NCI-H1436 (cell line): ENCODE measurements at places on chromosomes 4 and X.
A peak's percentile ranks its signal among the peaks of the same experiment; 100 is the strongest.

- DNase-seq = no peak
These were observed 1.3 kb downstream of the ASB12 start for GRCh38 chrX:64229154-64229553.

DNA sequence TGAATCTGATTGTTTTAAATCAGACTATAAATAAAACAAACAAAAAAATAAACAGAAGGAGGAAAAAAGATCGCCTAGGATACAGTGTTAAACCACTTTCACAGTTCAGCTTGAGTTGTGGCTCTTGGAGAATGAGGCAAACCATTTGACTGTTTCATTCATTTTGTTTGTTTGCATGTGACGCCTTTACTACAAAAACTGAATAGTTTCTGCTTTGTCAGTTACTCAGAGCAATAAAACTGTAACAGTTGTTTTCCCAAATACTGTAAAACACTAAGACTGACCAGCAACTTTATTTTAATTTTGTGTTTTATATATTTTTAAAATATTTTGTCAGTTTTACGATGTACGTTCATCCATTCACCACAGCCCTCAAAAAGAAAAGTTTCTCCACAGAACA, 214.5 kb downstream of the FBXW7 start:
- no peak for DNase-seq

DNA sequence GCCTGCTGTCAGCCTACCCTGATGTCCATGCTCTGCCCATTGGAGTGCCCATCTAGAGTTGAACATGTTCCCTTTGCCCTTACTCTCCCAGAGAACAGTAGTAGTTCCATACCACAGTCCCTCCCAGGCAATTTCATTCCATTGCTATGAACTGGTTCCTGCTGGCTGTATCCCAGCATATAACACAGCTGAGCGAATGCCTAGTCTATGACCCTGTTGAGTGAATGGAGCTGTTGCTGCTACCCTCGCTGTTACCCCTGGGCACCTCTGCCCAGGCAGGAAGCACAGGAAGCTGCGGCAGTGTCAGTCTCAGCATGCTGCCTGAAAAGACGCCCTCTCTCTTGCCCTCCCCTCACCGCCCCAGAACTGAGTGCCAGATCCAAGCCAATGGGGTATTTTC, 73.3 kb downstream of the SOX3 start:
- no peak for DNase-seq

- DNase-seq = no peak
These were observed 33.2 kb upstream of the BMP15 start for GRCh38 chrX:50877310-50877709.

GRCh38 chr4:100936661-100937375, 410.5 kb downstream of the PPP3CA start:
- no peak for DNase-seq

DNA sequence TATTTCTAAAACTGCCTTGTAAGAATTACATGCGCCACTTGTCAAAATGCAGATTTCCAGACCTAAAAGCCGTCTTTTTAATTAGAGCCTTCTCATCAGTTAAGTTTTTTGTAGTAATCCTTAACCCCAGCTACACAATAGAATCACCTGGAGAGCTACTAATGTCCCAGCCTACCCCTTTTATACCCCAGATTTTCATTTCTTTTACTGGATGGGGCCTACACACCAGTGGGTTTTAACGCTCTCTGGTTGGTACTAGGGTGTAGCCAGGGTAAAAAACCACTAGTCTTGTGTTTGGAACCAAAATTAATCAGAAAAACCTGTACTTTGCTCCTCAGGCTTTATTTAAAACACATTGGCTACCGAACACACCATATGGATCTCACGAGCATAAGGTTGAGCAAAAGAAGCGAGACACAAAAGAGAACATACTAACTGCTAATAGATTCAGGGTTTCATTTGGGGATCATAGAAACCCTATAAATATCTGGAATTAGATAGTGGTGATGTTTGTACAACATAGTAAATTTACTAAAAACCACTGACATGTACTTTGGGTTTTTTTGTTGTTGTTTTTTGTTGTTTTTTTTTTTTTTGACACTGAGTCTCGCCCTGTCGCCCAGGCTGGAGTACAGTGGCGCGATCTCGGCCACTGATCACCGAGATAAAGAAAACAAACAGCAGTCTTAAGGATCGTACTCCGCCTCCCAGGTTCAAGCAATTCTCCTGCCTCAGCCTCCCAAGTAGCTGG, 30.6 kb downstream of the BBS12 start:
- no peak for DNase-seq

DNA sequence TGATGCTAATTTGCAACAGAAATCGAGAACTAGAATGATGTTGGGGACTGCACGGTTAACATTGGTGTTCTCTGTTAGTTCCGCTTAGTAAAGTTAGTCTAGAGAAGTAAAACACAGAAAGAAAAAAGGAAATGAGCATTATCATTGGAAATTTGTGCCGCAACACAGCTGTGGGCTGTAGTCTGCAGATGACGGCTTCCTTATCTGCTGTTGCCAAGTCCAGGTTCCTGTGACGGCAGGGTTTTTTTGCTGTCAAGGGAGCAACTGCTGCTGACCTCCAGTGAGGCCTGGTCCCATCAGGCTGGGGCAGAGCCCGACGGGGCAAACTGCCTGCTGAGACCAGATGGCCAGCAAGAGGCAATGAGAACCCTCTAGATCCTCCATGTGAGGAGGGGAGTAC, 38.9 kb upstream of the PHEX start:
- DNase-seq = no peak

DNA sequence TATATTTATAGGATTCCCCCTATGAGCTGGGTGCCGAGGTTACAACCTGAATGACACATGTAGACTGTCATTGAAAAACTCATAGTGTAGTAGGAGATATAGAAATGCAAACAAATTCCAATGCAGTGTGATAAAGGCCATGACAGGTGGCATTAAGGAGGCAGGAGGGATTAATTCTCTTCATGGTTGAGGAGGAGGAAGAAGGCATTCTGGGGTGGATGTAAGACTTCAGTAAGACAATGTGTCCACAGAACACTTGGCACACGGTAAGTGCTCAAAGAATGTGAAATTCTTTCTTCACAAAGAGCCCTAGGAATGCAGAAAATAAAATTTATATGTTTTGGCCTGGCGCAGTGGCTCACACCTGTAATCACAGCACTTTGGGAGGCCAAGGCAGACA, 136.5 kb downstream of the RBM47 start:
- no peak for DNase-seq

- DNase-seq = peak; percentile 22
These were observed 34.7 kb downstream of the MSL3 start for GRCh38 chrX:11792461-11793421.

- no peak for DNase-seq
These were observed 81.8 kb downstream of the FRYL start for GRCh38 chr4:48698029-48698971.

GRCh38 chrX:111447298-111447697, 35.3 kb upstream of the DCX start:
- DNase-seq = peak; percentile 63

- DNase-seq = no peak
These were observed 30.9 kb downstream of the CD38 start for GRCh38 chr4:15809058-15809457.

GRCh38 chr4:77913348-77913747, 50.7 kb downstream of the MRPL1 start:
- no peak for DNase-seq

DNA sequence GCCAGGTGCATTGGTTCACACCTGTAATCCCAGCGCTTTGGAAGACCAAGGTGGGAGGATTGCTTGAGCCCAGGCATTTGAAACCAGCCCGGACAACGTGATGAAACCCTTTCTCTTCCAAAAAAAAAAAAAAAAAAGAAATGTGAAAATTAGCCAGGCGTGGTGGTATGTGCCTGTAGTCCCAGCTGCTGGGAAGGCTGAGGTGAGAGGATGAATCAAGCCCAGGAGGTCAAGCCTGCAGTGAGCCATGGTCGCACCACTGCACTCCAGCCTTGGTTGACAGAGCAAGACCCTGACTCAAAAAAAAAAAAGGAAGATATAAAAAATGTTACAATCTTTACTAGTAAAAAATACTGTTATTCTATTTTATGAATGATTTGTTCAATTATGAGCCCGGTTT, 5.9 kb downstream of the FAM199X start:
- no peak for DNase-seq

GRCh38 chrX:103918050-103918449, 44.4 kb upstream of the TMSB15B start:
- DNase-seq = peak; percentile 82

DNA sequence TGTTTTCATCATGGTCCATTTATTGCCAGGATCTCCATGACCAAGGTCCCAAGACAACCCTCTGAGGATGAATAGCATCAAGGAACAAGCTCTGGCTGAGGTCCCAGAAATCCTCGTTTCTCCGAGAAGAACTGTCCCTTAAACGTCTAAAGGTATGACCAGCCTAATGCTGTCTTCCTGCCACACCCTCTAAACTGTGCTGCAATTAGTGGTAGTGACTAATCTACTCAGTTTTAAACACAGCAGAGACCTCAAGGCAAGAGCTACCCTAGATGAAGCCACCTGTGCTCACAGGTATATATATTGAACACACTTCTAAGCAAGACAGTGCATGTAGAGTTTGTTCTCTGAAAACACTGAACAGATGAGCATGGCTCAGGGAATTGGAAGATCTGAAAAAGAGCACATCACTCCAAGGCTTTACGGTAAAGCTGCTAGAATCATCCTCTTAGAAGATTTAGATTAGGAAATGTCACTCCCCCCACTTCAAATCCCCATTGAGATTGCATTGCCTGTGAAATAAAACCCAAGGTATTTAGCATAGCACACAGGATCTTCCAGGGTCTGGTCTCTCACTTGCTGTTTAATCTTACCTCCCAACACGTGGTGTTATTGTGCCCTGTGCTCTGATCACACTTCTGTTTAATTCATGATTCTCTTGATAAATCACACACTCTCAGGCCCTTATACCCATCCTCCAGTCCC, 173.9 kb upstream of the VCX3A start:
- no peak for DNase-seq

DNA sequence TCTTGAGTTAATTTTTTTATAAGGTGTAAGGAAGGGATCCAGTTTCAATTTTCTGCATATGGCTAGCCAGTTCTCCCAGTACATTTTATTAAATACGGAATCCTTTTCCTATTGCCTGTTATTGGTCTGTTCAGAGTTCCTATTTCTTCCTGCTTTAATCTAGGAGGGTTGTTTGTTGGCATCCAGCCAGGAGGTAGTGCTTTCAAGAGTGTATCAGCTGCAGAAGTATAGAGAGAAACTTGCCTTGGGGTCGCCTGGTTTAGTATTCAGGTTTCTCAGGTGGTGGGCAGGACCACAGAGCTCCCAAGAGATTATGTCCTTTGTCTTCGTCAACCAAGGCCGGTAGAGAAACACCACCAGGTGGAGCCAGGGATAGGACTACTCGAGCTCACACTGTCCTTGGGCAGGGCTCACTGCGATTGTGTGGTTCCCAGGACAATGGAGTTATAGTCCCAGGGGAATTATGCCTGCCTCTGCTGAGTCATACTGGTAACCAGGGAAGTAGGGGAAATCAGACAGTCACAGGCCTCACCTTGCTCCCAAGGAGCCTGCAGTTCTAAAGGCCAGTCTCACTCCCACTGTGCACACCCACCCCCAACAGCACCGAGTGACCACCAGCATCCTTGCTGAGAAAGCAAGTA, 168.1 kb downstream of the VSIG4 start:
- peak; percentile 33 for DNase-seq

DNA sequence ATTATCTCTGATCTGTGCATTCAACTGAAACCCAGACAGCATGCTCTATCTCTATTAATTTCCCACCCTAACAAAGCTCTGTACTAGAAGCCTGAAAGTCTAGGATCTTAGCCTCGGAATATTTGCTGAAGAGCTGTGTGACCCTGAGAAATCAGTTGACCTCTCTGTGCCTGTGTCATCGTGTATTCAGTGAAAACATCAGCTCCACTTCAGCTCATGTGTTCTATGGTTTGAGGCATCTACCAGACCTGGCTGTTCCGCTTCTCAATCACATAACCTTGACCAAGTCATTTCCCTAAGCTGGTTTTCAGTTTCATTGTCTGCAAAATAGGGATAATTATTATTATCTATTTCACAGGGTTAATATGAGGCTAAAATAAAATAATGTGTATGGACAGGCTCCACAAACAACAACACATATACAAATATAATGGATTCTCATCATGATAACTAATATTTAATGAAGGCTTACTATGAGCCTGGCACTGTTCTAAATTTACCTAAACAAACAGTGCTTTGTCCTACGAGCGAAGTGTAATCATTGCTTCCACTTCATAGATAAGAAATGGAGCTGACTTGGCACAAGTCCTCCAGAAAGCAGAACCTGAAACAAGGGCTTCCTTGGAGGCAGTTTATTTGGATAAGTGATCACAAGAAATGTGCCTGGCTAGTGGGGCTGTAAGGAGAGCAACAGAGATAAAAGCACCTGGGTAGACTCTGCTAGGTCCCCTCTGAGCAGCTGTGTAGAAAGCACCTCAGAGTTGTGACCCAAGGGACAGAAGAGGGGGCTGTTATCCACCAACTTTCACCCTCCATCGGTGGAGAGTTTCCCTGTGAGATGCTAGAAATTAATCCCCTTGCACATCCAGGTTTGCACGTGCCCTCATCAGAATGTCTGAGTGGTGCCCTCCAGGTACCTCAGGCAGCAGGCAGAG, 356.9 kb downstream of the RAB28 start:
- DNase-seq = no peak

DNA sequence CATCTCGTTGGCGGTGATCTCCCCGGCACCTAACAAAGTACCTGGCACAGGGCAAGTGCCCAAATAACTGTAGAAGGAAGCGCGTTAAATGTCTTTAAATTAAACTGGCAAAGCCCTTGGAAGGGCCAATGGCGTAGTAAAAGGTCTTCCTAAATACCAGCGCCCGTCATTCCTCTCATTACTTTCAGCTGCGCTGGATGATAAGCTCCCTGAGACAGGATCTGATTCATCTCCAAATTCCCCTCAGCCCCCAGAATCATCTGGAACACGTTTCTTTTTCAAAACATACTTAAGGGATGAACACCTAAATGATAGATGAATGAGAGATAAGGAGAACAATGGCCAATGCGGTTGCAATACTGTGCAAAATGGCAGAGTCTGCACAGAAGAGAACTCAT, 95.1 kb downstream of the AFAP1 start:
- DNase-seq = no peak

DNA sequence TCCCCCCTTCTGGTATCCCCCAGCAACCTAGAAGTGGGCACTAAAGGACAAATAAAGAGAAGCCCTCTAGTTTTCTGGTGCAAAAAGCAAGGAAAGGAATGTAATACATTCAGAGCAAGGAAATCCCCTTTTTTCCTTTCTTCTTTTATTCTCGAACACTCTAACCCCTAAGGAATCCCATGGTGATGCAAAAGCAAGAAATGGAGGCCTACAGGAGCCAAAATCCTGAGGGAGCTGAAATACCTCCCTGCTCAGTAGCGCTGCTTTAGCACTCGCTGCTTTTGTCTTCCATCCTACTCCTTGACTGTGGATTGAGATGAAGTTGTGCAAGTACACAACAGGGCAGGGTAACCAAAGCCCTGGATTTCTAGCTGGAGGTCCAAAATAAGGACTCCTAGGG, 251.0 kb downstream of the PRDM5 start:
- DNase-seq = no peak
